ENCODE measurements at places on chromosomes 2 and 18.
A peak's percentile ranks its signal among the peaks of the same experiment; 100 is the strongest.

DNA sequence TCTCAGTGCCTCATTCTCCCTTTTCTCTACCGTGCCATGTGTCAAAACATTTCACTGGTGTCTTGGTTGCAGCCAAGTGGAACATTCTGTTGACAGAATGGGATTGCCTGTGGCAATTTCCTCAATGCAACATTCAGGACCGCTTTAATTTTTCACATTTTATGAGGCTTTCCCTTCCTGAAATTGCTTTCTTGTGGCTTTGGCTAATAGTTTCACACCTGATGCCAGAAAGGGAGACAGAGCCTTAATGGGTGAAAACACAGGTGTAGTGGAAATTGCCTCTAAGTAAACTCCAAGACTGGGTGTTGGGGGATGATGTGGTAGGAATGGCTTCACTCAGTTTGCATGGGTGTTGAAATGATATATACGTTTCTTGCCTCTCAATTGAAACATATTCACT, 278.3 kb downstream of the TSN start:
- DNase-seq = no peak

- no peak for DNase-seq
These were observed 9.8 kb downstream of the HPCAL1 start for GRCh38 chr2:10312437-10312957.

DNA sequence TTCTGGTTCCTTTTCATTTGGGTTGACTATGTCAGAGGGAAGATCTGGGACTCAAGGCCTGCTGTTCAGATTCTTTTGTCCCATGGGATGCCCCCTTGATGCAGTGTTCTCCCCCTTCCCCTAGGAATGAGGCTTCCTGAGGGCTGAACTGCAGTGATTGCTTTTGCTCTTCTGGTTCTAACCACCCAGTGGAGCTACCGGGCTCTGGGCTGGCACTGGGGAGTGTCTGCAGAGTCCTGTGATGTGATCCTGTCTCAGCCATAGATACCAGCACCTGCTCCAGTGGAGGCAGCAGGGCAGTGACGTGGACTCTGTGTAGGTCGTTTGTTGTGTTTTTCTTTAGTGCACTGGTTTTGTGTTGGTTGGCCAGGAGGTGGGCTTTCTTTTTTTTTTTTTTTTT, 32.1 kb upstream of the RHOB start:
- DNase-seq = no peak

DNA sequence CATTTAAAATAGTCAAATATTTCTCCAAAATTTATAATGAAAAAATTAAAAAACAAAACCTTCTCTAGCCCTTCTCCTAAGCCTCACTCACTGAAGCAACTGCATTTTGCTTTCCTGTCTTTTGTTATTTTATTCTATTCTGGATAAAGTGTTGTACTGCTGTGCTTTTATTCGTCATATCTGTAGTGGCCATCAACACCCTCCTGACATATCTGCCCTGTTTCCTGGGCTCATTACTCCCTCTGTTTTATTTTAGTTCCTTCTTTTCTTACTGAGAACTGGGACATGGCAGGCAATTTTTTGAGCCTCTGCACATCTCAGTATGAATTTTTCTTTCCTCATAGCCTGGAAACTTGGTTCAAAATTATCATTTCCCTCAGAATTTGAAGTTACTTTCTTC, 224.2 kb downstream of the GULP1 start:
- DNase-seq = no peak

DNA sequence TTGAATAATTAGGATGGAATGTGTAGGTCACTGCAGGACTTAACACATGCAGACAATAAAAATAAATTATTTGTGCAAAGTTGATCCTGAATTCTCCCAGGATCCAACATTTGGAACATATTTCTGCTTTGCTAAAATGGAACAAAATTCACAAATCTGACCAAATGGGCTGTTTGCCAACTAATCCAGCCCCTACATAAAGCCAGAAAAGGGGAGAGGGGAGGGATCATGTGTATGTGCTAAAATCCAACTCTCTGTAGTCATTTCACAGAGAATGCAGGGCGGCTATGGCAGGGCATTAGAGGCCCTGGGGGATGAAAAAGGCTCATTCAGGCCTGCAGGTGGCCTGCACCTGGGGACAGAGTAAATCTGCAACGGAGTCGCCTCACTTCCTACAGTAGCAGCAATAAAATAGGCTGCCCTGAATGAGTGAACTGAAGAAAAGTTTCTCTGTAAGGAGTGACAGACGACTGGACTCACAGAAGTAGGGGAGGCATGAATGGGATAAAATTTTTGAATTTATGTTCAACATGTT, 4.0 kb upstream of the ZFP36L2 start:
- no peak for DNase-seq

- DNase-seq = no peak
These were observed 796.1 kb downstream of the EPHA4 start for GRCh38 chr2:220775856-220776488.

DNA sequence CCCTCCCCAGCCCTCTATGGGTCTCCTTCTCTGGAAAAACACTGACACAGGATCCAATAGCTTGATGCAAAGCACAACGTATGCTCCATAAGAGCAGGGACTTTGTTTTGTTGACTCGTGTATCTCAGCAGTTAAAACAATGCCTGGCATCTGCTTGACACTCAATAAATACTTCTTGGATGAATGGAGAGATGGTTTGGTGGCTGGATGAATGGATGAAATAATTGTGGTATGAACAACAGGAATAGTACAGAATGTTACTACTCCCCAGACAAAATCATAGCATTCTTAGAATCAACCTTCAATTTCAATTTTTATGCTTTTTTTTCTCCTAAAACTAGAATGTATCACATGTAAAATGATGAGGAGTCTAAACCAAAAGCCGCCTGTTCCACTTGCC, 57.4 kb downstream of the KCNE4 start:
- DNase-seq = no peak

DNA sequence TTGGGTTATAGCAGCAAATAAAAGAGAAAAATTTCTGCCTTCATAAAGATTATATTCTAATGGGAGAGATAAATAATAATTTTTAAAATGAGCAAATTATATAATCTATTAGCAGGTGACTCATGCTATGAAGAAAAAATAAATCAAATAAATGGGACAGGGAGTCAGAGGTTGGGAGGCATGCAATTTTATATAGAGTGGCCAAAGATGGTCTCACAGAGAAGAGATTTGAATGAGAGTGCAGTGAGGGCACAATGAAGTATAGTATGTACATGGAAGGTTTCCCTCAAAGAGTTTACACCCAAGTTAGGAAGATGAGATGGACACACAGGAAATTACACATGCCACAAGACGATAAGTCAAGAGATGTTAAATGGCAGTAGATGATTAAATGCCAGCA, 369.4 kb downstream of the TXNL1 start:
- no peak for DNase-seq

DNA sequence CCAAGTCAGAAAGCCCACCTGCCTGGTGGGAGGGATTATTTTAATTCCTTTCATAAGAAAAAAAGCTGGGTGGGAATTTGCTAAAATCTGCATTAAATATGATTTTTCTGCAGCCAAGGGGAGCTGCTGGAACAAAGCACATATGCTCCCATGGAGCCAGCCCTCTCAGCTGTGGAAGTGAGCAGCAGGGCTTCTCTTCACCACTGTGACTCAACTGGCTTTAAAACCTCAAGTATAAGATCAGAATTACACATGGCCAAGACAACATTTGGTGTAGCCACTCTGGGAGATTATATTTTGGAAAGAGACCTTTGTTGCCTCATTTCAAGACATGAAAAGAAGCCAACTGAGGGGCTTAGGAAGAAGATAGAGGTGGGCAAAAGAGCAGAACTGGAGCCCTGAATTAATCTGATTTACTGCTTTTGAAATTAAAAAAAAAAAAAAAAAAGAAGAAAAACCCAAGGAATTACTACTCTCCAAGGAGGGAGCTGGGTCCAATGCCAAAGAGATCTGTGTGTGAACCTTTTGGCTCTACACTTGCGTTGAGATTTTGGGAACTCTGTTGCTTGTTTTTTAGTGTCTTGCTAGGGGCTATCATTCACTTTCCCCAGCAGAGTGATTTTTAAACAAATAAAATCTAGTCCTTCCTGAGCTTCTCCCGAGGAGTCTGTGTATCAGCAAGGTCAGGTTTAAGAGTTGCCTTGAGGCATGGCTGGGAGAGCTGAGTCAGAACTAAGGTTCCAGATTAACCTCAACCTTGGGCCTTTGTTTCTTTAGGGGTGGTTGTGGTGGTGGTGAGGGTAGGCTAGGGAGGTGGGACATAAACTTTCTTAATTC, 6.0 kb downstream of the LHCGR start:
- DNase-seq = no peak

- no peak for DNase-seq
These were observed 55.1 kb upstream of the CD302 start for GRCh38 chr2:159853101-159853500.

DNA sequence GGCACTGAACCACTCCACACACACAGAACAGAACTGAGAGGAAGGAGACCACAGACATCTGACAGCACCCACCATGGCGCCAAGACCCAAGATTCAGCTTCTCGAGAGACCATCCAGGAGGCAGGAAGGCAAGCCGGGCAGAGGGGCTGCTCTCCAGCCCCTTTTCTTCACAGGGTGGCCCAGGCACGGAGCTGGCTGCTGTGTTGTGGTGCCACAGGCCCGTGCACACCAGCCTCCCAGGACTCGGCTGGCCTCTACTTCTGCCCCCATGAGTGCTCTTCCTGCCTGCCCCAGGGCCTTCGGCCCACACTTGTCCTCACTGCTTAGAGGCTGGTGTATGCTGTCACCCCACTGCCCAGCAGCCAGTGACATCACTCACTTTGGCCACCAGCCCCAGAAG, 547.6 kb upstream of the RAB6C start:
- DNase-seq = no peak

GRCh38 chr2:163779970-163780597, 44.3 kb upstream of the FIGN start:
- DNase-seq = no peak

GRCh38 chr2:28642796-28643195, 108.8 kb upstream of the PPP1CB start:
- DNase-seq = peak; percentile 25

GRCh38 chr2:85804583-85804982, 50.8 kb downstream of the ATOH8 start:
- no peak for DNase-seq

DNA sequence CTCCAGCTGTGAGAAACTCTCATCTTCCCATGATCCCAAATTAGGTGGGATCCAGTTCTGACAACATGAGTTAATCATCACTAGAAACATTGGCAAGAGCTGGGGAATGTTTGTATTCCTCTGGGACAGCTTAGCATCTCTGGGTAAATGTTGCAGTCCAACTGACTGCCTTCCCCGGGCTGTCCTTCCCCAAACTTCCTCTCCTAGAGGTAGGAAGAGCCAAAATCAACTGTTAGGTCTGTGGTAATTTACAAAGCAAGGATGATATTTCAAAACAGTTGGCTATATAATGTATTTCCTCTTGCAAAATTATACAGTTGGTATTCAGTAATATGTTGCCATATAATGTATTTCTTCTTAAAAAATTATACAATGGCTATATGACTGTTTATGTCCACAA, 148.5 kb downstream of the MGAT5 start:
- DNase-seq = no peak

DNA sequence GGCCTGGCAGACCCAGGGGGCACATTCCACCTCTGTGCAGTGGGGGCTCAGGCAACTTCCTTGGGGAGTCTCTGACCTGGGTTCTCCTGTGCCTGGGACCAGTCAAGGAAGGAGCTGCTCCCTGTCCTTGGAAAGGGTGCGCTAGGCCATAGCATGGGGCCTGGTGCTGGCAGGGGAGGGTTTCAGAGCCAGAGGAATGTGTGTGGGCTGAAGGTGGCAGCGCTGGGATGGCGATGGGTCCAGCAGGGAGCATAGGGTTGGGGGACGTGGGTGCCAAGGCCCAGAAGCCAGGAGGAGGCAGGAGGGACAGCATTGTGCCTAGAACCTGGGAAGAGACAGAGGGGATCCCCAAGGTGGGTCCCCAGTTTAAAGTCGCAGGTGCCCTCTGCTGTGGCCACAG, 66.3 kb upstream of the TUBA3E start:
- no peak for DNase-seq

- DNase-seq = no peak
These were observed 47.2 kb downstream of the MAP2 start for GRCh38 chr2:209471037-209471436.

- DNase-seq = no peak
These were observed 51.6 kb upstream of the CCBE1 start for GRCh38 chr18:59748628-59749360.

GRCh38 chr2:149463328-149464002, 124.1 kb downstream of the MMADHC start:
- no peak for DNase-seq

GRCh38 chr18:59646228-59646962, 50.8 kb downstream of the CCBE1 start:
- no peak for DNase-seq

DNA sequence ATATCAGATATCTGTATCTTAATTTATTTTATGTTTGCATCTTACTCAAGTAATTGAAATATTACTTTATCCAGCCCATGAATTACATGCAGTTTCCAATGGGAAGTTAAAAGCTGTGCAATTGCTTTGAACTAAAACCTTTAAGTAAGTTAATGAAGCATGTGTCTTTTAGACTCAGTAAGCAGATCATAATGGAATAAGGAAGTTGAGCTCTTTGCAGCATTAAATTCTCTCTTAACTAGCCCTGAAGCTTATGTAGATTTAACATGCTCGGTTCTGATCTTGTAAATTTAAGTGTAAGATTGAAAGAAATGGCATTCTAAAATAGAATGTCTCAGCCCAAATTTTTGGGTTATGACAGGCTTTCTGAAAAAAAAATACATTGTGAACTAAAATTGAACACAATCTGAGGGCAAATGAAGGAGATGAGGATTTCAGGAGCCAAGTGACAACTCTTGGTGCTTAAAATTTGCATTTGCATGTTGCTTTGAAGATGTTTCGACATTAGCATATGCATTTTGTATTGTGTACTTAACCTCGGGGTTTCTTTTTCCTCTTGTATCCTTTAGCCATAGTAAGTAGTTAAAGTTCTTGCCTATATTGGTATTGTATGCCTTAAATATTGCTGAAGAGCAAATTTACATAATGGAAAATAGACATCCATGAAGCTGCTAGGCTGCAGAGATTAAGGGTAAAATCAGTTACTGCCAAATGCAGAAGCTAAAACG, 297.8 kb upstream of the KCNJ3 start:
- no peak for DNase-seq

DNA sequence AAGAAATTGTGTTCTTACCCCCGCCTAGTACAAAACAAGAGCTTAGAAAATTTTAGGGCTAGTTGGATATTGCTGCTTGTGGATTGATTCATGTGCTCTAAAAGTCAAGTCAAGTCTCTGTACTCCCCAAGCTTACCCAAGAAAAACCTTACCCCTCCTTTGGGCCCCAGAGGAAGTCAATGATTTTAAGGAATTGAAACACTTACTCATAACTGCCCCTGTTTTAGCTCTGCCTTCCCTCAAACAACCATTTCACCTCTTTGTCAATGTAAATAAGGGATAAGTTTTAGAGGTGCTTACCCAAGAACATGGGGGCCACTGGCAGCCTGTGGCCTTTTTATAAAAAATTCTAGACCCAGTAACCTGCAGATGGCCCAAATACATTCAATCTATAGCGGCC, 136.6 kb upstream of the RMP24 start:
- DNase-seq = no peak
